Thymus (tissue), 14 donors: ENCODE measurements at places on chromosomes 2 and 18. TPM values are rescaled to one million over a fixed set of nuclear protein-coding genes. Genes with fewer than 3 reads are reported as not detected.

DNA sequence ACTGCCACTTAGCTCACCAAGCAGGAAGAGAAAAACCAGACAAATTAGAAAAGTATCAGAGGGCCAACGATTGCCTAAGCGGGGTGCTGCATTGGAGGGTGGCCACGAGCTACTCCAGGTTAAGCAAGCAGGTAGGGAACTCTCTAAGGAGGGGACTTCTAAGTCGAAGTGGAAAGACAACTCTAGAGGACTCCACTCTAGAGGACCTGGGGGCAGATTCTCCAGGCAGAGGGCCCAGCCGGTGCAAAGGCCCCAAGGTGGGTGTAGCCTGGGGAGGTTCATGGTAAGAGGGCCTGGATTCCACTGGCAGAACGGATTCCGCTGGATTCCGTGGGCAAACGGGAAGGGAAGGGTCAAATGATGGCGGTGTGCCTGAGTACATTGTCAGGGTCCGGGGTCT, 12.7 kb downstream of the FBLN7 start:
- no peaks in the 10 kb centered on the region for H3K36me3 ChIP-seq
- peaks cover 18% of the 10 kb centered on the region for H3K4me1 ChIP-seq

DNA sequence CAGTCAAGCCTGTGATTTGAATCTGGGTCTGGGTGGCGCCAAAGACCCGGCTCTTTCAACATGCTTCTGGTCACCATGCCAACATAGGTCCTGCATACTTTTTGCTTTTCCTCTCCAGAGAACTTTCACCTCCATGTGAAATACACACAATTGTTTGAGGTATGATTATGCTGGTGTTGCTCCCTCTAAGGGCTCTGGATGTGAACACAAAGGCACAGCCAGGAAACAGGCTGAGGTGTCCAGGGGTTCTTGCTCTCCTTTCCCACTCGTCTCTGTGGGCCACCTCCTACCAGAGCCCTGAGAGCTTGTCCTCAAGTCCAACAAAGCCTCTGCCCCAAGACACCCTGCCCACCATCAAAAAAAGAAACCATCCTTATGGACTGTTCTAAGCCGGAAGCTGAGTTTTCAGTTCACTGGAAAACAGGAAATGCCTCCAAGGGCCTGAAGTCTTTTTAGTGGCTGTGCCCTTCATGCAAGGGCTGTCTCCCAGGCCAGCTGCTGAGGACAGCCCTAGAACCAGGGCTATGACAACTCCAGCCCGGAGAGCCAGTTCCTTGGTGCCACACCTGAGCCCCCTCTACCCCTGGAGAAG, 100.2 kb upstream of the EPAS1 start:
- H3K36me3 ChIP-seq = no peaks in the 10 kb centered on the region
- no peak for DNase-seq
- no peaks in the 10 kb centered on the region for H3K4me1 ChIP-seq
- H3K27me3 ChIP-seq = no peaks in the 10 kb centered on the region

DNA sequence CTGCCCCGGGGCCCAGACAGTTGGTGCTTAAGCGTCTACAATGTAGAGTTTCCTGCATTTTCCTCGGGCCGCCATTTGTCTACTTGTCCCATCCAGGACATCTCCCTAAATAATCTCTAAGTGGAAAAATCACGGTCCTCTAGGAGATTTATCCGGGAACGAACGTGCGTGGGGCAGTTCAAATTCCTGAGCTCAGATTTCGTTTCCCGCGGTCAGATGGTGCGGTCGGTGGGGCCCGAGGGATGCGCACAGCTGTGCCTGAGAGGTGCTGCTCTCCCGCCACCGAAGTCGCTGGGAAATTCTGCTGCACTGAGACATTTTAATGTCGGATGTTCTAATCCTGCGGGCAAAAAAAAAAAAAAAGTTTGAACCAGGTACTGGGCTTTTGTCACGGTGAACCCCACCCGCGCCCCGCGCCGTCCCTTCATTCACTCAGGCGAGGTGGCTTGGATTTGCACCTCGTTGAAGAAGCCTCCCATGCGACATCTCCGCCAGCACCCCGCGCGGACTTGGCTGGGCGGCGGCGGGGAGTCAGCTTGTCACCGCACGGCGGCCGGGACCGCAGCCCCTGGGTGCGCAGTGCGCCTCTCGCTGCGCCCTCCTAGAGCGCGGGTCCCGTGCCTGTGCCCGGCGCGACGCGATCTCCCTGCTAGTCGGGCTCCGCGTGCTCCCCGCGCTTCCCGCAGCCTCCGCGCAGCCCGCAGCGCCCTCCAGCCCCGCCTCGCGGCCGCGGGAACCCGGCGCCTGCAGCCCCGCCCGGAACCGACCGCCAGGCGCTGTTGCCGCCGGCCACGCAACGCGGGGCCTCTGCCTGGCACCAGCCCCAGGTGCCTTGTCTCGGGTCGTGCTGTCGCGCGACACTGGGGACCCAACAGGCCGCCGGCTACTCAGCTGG, 191.9 kb upstream of the TCF4 start:
- no peaks in the 10 kb centered on the region for H3K36me3 ChIP-seq
- H3K4me3 ChIP-seq = peak overlapping the region; percentile 49
- DNase-seq = no peak

DNA sequence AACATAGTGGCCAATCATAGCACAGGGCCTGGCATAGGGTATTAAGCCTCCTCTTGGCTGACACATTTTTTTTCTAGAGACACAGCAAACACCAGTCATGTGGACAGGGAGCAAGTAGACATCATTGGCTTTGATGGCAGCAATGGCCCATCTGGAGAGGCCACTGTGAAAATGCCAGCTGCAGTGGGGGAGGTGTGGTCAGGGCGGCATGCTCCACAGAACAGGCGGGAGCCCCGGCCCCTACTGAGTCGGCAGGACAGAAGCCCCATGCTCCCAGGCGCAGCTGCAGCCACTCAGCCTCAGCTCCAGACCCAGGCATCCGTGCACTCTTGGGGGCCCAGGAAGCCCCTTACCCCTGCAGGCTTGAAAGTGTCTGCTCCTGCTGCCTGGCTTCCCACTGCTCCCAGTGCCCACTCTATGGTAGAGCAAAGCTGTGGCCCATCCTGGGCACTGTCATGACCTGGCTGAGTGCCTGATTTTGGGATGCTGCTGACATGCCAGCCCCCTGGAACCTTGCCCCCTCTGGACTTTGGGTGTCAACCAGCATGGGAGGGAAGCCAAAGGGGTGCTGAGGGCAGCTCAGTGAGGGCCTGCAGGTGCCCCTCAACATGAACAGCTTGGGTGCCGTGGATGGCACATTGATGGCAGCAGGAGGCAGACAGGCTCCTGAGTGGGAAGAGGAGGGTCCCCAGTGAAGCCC, 23.3 kb upstream of the UBE2F start:
- no peaks in the 10 kb centered on the region for H3K27me3 ChIP-seq
- H3K36me3 ChIP-seq = no peaks in the 10 kb centered on the region
- H3K4me3 ChIP-seq = no peak overlapping the region
- no peak overlapping the region for H3K27ac ChIP-seq

DNA sequence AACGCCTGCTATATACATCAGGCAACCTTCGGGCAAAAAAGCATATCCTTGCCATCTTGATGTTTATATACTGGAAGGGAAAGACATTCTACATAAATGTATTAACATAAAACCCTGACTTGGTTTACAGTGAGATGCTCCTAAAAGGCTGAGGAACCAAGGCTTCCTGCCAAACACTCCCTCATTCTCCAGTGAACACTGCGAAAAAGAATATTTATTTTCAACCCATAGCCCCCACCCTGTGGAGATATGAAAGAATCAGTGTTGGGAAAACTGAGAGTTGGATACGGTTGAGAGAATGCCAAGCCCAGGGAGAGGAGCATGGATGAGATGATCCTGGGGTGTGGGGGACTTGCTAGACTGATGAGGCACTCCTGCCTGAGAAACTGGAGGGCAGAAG, 94.9 kb downstream of the PIEZO2 start:
- H3K27ac ChIP-seq = no peak overlapping the region
- no peak overlapping the region for H3K4me3 ChIP-seq
- no peaks in the 10 kb centered on the region for H3K4me1 ChIP-seq
- H3K27me3 ChIP-seq = no peaks in the 10 kb centered on the region
- DNase-seq = no peak

- no peak overlapping the region for H3K27ac ChIP-seq
- no peak overlapping the region for H3K4me3 ChIP-seq
- H3K4me1 ChIP-seq = peaks cover 8% of the 10 kb centered on the region
- H3K36me3 ChIP-seq = no peaks in the 10 kb centered on the region
- H3K27me3 ChIP-seq = no peaks in the 10 kb centered on the region
Measured at GRCh38 chr2:168633200-168633599, 169.2 kb upstream of the NOSTRIN start.

DNA sequence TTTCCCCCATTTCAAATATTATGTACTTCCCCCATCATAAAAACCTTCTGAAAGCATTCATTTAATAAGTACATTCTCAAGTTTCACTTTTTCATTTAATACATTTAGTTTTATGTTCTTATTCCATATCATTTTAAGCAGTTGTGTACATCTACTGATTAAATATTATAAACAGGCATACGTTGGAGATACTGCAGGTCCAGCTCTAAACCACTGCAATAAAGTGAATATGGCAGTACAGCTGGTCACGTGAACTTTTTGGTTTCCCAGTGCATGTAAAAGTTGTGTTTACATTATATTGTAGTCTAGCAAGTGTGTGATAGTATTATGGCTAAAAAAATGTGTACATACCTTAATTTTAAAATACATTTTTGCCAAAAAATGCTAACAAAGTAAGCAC, 48.7 kb downstream of the TET3 start:
- H3K36me3 ChIP-seq = no peaks in the 10 kb centered on the region
- H3K27me3 ChIP-seq = no peaks in the 10 kb centered on the region
- H3K4me1 ChIP-seq = peaks cover 65% of the 10 kb centered on the region
- H3K27ac ChIP-seq = no peak overlapping the region

Gene IL1RL1
- 1.1 TPM for total RNA-seq

Gene IL36B
- total RNA-seq = not detected

Gene MCM6
- 52.4 TPM for total RNA-seq

Gene UGT1A10
- 0.09 TPM for total RNA-seq

Gene CHMP1B
- 38.0 TPM for total RNA-seq

Gene GALNT5
- total RNA-seq = 0.33 TPM

Gene MYL12A
- 664 TPM for total RNA-seq

Gene CTAGE1
- total RNA-seq = not detected

Gene TUBB8B
- 0.14 TPM for total RNA-seq

Gene DYNAP
- 0.09 TPM for total RNA-seq
